Stimulated activated CD4-positive, alpha-beta T cell treated with anti-CD3 and anti-CD28 coated beads, Interleukin-12 subunit alpha, Interleukin-12 subunit beta, amount 100 ng/mL, for 48 hours (primary cell): ENCODE measurements at places on chromosomes 1 and 21.

DNA sequence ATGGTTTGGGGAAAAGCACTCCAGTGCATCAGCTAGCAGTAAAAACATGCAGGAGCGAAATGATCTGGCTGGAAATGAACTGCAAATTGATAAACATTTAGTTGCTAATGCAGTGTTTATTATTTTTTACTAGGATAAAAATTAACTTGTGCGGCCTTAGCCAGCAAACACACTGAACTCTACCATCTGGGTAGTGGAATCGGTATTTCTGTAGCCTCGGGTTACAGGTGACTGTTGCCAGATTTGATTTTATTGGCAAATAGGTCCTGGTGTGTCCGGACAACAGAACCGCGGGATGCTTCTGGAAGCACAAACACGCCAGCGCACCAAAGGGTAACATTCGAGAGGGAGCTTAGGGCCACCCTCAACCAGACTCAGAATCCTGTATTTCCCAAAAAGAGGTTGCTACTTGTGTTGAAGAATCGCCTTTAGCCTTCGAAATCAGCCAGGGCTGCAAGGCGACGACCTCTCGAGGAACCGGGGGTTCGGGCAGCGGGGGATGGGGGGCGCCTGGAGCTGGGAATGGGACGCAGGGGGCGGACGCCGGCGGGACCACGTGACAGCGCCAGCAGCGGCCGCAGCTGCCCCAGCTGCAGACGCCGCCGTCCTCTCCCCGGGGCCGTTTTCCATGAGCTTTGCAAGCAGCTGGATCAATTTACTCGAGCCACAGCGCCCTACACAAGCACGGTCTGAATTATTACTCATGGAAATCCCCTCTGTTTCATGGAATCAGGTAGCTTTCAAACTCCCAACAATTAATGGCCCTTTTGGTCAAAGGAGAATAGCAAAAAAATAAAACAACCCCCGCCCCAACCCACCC lies 158.8 kb downstream of the TOMM20 start:
- no peak for DNase-seq

DNA sequence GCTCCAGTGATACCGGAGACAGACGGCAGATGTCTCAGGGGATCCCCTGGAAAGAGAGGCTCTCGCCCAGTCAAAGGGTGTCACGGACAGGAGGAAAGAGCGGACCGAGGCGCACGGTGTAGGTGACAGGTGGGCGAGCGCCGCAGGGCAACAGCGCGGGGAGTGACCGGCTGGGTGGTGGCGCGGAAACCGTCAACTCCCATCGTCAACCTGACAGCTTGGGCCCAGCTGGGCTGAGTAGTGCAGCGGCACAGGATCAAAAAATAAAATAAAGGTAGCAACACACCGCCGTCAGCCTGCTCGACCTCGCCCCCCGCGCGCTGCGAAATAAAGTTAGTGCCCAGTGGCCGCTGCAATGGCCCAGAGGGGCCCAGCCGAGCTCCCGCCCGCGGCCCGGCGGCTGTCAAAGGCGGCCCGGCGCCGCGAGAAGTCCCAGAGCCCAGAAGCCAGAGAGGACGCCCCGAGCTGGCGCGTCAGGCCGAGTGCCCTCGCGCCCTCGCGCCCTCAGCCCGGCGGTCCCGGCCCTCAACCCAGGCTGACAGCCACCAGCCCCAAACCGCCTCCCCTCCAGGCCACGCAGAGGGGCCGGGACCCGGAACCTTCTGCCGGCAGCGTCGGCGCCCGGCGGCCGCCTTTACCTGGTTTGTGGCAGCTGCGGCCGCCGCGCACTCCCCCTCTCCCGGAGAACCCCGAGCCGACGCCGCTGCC lies at the start of gene LYST:
Gene LYST, minus strand, starts transcription at position 702 of the 708 bp plus-strand sequence. CDS start 36,489 bp downstream, outside the sequence.
- DNase-seq = no peak

GRCh38 chr1:14372526-14372925 lies 226.0 kb upstream of the KAZN start:
- DNase-seq = no peak

- DNase-seq = no peak
These were observed 24.5 kb upstream of the PALMD start for GRCh38 chr1:99621340-99621901.

- no peak for DNase-seq
These were observed 81.0 kb downstream of the UBR4 start for GRCh38 chr1:19128968-19129514.

DNA sequence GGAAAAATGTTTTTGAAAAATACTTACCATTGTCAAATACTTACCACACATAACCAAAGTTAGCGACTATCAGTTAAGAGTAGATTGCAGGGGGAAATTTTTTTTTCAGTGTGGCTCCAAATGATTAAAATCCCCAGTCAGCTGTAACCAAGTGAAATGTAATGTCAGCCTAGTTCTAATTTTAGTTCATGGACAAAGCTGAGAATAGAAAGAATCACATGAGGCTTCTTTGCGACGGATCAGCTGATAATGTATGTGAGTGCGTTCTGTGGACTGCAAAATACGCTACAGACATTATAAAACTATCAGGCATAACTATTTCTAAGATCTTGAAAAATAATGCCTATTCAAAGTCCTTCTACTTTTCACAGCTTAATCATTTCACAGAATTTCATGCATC lies at the start of gene LRRC39:
Gene LRRC39, minus strand, starts transcription at position 166 of the 400 bp plus-strand sequence. CDS start 9,740 bp downstream, outside the sequence.
- DNase-seq = no peak

- DNase-seq = no peak
These were observed 85.2 kb upstream of the ABCD3 start for GRCh38 chr1:94332952-94333351.

DNA sequence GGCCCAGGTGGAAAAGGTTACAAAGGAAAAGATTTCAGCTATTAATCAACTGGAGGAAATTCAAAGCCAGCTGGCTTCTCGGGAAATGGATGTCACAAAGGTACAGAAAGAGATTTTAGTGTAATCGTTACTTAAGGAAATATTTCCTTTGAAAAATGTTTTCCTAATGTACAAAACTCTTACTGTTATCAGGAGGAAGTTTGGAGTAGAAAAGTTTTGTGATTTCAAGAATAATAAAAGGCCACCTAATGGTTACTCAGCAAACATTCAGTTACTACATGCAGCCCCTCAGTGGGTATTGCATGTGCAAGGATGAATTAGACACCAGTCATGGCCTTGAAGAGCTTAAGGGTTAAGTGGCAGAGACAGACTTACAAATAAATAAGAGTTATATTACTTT lies 85.2 kb downstream of the SDCCAG8 start:
- no peak for DNase-seq

- DNase-seq = no peak
These were observed 4.2 kb upstream of the NVL start for GRCh38 chr1:224333939-224334786.

DNA sequence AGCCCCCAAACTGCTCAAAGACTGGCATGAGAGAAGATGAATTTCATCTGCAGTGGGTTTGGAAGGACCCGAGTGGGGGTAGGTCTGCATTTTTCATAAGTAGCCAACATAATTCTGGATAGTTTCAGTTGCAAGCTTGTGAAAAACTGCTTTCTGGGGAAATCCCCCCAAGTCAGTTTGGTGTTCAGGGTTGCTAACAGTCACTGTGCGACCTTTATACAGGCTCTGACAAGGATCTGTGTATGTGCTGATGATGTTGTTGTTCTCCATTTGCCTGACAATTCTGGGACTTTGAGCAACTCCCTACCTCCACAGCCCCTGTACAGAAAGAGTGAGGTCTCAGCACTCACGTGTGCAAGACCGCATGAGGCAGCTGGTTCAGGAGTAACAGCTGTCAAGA lies 87.9 kb downstream of the SUSD4 start:
- DNase-seq = no peak

- DNase-seq = no peak
These were observed 20.0 kb upstream of the FCER1A start for GRCh38 chr1:159282118-159282517.

GRCh38 chr1:27003745-27004470 lies 8.7 kb downstream of the TENT5B start:
- no peak for DNase-seq

- DNase-seq = no peak
These were observed 65.3 kb downstream of the SSBP3 start for GRCh38 chr1:54340878-54341277.

DNA sequence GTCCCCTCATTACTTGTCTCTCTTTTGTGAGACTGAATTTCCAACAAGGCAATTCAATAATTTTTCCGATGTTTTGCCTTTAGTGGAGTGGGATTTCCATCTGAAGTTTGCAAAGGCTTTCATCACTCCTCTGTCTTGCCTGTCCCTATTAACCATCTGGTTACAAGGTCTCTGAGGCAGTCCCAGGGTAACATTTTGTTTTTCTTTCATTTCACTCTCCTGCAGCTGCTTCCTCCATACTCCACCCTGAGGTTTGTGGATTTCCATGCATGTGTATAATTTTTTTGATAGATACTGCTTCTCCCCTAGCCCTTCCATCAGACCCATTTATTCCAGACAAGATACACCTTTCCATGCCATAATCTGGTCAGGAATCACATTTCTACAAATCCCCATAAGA lies 366.8 kb downstream of the PTBP2 start:
- no peak for DNase-seq

DNA sequence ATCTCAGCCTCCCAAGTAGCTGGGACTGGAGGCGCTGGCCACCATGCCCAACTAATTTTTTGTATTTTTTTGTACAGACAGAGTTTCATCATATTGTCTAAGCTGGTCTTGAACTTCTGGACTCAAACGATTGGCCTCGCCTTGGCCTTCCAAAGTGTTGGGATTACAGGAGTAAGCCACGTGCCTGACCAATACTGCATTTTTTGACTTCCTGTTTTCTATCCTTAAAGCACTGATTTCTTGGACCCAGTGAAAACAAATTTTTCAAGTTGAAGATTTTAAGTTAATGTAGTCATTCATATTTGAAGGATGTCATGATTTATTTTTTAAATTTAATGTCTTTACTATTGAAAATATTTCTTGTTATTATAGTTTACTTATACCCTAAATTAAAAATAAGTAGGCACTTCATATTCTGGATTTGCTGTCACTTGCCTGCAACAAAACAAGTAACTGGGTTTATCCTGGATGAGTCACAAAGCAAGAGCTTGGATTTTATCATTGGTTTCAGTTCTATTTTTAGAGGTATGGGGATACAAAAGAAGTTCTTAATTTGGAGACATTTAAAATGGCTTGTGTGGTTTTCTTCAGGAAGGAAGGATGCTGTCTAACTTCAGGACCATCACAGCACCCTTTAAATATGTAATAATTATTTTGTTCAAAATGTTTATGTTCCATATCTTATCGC lies 2.2 kb upstream of the VPS45 start:
- no peak for DNase-seq

GRCh38 chr1:22349362-22350043 lies 102.1 kb upstream of the ZBTB40 start:
- DNase-seq = no peak

DNA sequence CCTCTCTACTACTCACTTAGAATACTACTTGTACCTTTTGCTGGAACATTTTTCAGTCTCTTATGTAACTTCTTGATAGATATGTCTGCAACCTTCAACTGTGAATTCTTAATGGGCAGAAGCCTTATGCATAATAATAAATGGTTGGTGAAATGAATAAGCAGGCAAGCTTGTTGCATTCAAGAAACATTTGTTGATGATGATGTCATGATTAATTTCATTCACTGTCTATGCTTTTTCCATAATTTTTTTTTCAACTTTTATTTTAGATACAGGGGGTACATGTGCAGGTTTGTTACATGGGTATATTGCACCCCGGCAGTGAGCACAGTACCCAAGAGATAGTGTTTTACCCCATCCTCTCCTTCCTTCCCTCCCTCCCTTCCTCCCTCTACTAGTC lies 48.0 kb downstream of the SIPA1L2 start:
- DNase-seq = no peak

DNA sequence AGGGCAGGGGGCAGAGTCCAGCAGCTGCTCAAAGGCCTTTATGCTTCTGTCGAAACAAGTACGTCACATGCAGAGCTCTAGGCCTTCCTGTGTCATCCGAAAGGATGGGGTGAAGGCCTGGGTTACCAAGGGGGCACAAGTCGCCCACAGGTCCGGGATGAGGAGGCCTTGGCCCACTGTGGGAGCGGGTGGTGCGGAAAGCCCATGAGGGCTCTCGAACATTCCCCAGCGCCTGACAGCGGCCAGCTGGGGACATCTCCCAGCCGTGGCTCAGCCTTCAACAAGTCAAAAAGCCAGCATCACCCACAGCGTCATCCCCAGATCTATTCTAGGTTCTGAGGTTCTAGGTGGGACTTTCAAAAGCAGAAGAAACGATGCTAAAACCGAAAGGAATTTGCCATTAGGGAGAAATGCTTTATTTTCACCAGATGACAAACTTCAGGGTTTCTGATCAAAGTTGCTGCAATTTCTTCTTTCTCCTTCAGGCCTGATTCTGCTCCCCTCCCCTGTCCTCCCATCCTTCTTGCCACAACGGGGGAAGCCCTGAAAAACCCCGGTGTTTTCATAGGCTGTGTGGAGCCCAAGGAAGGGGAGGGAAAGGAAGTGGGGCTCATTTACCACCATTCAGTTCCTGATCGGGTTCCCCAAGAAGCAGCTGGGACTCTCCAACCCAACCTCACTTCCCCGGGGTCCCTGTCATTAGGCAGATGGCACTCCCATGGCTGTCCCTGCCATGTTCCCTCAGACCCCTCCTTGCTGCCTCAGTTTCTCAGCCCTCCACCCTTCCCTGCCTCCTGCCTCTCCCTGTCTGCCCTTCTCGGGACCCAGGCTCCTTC lies 17.6 kb downstream of the GPR137B start:
- DNase-seq = no peak
